H7 (cell line): ENCODE measurements at places on chromosomes 13 and 19. TPM values are rescaled to one million over a fixed set of nuclear protein-coding genes. Genes with fewer than 3 reads are reported as not detected.

The KCNN1 gene
- 4.3 and 7.4 TPM in 2 replicates for total RNA-seq

DNA sequence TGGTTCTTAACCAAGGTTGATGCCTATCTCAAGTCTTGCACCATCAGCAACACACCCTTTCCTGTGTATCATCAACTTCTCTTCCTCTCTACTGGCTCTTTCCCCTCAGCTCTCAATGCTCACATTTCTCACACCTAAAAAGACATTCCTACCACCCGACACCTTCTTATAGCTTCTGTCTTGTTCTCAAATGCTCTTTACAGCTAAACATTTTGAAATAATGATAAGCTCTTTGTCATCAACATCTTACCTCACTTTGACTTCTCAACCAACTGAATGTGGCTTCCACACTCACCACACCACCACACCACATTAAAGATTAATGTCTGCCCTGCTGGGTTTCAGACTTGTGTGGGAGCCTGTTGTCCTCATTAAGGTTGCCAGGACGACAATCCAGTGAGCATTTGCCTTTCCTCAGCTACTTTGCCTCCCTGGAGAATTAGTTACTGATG, 67.8 kb downstream of the RXFP2 start:
- DNase-seq, result no peak

The PDCD5 gene
- total RNA-seq, result 73.7 and 105 TPM in 2 replicates

- DNase-seq, result peak; percentile 100
These were observed 22.5 kb downstream of the LTBP4 start for GRCh38 chr19:40623403-40624251.

DNA sequence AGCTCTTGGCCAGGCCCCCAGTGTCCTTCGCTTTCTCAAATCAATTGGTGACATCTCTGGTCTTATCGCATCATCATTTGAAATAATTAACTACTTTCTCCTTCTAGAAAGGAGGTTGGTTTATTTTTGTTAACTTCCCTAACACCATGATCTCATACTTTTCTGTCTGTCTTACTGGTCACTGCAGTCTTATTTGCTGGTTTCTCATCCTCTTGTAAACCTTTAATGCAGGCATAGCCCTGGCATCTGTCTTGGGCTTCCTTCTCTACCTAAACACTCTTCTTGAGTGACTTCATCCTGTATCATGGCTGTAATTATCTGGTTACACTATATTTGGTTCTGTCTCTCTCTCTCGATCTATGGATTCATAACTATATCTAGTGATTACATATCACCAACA, 152.8 kb downstream of the CYSLTR2 start:
- DNase-seq, result no peak

- no peak for DNase-seq
These were observed 916.6 kb downstream of the DIAPH3 start for GRCh38 chr13:59247171-59247570.

DNA sequence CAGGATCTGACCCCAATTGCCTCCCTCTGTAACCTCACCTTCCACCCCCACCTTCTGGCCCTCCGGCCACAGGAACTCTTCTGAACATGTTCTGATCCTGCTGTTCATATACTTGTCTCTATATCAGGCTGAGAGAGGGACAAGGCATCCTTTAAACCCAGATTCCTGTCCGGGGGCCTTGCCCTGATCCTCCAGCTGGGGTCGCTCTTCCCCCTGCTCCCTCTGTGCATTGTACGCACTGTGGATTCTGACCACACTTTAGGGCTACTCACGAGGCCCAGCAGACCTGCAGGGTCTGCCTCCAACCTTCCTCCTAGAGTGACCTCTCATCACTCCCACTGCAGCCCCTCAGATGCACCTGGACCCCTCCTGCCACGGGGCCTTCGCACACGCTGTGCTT, 269.3 kb downstream of the UQCRFS1 start:
- peak; percentile 67 for DNase-seq

The ZNF433 gene
- total RNA-seq, result 0.11 TPM in 1 of 2 replicates, not detected in the other

GRCh38 chr19:7846155-7846646, 16.2 kb downstream of the EVI5L start:
- DNase-seq, result peak; percentile 49

DNA sequence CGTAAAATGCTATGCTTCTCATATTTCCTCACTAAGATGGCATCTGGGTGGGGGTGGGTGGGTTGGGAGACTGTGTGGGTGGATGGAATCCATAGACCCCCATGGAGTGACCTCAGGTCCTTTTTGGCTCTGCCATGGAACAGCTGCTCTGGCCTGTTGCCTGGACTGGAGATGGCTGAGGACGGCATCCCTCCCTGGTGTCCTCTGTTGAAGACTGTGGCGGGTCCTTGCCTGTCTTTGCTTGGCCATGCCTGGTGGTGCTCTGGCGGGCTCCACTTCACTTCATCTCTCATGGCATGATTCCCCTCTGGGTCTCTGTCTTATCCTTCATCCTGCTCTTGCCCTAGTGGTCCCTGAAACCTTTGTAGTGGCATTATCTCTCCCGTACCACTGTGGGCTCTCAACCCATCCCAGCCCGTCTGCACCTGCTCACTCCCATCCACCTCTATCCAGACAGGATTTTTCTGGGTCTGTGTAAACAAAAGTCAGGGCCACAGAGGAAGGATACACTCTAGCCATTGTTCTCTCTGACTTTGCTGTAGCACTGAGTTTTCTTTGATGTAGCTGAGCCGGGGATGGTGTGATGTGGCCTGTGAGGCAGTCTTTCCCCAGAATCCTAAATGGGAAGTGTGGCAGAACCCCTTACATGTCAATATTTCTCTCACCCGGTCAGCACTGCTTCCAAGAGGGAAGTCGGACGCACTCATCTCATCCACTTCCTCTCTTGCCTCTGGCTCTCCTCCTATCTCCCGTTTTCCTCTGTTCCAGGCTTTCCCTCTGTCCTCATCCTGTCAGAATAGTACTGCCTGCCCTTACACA, 36.1 kb downstream of the WDFY2 start:
- no peak for DNase-seq

The CLDND2 gene
- total RNA-seq, result 0.89 and 1.2 TPM in 2 replicates

DNA sequence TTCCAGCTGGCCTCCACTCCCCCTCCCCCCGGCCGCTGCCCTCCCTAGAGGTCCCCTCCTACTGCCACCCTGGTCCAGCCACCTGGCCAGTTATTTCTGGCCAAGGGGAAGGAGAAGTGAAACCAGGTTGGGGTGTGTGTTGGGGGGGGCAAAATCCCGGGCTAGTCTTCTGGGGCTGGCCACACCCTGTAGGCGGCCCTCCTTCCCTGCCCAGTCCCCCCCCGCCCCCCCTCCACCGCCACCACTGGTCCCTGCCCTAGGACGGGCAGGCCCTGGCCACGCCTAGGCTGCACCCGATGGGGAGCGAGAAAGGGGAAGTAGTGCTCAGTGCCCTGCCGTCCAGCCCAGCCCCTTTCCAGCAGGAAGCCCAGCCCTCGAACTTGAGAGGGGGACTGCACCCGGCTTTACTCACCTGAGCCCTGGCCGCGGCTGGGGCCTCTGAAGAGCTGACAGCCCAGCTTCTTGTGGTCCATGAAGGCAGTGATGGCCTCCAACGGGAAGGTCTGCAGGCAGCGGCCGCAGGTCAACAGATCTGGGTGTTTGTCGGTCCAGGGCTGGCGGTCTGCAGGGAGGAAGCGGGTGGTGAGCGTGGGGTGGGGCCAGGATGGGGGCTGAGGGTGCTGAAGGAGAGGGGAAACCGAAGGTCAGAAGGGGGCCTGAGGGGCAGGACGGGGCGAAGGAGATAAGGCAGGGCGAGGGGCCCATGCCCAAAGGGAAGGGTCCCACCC, 813 bp downstream of the ZNF296 start:
- DNase-seq, result peak; percentile 94

GRCh38 chr13:35388441-35389355, 87.8 kb downstream of the MAB21L1 start:
- DNase-seq, result no peak

DNA sequence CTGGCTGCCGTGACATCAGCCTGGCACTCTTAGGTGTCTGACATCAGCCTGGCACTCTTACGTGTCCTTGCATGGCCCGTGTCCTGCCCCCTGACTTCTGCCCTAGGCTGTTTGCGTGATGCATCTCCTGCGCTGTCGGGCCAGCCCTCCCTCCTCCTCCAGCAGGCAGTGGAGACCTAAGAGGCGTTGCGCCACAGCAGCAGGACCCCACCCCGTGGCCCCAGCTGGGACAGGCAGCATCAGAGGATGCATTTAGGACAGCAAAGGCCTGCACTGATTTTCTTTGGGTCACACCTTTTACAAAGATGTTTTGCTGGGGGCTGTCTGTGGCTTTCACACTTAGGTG, 65.3 kb downstream of the GPR12 start:
- DNase-seq, result no peak

The SYNGR4 gene
- not detected in 2 replicates for total RNA-seq

The CCDC106 gene
- 13.2 and 14.4 TPM in 2 replicates for total RNA-seq

The TRIP10 gene
- 84.5 and 92.2 TPM in 2 replicates for total RNA-seq

The RNF225 gene
- 0.70 TPM in 1 of 2 replicates, not detected in the other for total RNA-seq

GRCh38 chr13:41900918-41901317, 60.0 kb downstream of the VWA8 start:
- no peak for DNase-seq

The KCNC3 gene
- total RNA-seq, result 0.14 and 0.37 TPM in 2 replicates

DNA sequence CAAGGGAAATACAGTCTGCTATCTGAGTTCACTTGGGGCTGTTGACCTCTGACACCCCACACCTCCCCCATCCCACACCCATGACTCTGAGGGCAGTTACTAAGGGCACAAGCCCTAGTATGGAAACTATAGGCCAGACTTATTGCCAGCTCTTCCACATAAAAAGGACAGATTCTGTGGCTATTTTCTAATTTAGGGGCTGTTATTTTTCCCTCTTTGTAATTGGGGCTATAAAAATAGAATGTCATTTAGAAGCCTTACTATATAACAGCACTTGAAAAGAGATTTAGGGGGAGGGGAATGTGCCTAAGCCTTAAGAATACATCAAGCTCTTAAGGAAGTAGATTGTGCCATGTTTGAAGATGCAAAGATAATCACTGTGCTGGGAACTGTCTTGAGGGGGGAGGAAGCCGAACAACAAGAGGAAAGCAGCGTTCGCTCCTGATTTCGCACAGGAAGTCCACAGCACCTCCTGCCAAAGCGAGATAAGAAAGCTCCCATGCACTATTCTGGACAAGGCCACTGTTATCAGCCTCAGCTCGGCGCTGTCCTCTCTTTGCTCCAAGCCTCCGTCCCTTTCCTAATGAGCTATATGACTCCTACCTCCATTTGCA, 86.6 kb downstream of the FLT1 start:
- no peak for DNase-seq

DNA sequence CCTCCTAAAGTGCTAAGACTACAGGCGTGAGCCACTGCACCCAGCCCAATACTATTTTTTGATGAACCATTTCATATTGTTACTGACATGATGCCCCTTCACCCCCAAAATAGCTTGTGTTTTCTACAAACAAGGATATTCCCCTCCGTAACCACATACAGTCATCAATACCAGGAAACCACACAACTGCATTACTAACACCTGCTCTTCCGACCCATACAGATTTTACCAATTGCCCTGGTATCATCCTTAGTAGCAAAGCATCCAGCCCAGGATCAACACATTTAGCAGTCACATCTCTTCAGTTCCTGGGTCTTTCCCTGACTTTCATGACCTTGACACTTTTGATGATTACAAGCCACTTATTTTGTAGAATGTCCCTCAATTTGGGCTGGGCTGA, 33.6 kb downstream of the KCTD15 start:
- DNase-seq, result no peak

DNA sequence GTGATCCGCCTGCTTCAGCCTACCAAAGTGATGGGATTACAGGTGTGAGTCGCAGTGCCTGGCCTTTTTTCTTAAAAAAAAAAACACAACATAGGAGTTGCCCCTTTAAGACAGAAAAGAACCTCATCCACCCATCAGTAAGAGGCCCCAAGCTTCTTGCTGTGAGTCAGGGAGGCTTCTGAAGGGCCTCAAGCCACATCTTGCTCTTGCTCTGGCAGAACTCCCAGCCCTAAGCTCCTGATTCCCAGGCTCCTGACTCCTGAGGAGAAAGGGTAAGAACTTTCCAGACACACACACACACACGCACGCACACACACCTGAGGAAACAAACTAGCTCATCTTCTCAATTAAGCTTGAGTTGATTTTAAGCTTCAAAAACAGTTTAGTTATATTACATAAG, 6.9 kb downstream of the ETFB start:
- DNase-seq, result no peak

DNA sequence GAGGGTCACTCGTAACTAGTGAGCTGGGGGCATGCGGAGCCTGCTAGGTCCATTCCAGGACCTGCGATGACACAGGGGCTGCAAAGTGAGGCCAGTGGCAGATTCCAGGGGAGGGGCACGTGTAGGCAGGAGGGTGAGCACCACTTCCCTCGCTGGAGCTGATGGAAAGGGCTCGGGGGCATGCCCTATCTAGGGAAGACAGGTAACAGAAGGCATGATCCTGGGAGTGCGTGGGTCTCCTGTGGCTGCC, 51.2 kb downstream of the KLF2 start:
- DNase-seq, result no peak

The SGTA gene
- total RNA-seq, result 97.4 and 103 TPM in 2 replicates

The IGFL3 gene
- total RNA-seq, result not detected in 2 replicates

- DNase-seq, result no peak
These were observed 338.5 kb upstream of the SPRY2 start for GRCh38 chr13:80679423-80679822.

DNA sequence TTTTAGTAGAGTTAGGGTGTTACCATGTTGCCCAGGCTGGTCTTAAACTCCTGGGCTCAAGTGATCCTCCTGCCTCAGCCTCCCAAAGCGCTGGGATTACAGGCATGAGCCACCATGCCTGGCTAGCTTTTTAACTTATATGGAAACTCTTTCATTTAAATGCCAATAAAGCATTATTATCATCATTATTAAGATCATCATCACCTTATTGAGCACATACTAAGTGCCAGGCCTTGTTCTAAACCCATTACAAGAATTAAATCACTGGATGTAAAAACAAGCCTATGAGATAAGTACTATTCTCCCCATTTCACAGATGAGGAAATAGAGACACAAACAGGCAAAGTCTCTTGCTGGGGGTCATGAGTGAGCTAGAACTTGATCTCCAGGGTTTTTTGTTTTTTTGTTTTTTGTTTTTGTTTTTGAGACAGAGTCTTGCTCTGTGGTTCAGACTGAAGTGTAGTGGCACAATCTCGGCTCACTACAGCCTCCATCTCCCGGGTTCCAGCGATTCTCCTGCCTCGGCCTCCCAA, 1.3 kb downstream of the GMFG start:
- DNase-seq, result no peak

GRCh38 chr13:39263033-39263432, 224.8 kb downstream of the NHLRC3 start:
- peak; percentile 56 for DNase-seq
